Stimulated activated CD8-positive, alpha-beta memory T cell treated with anti-CD3 and anti-CD28 coated beads, Interleukin-15, amount 100 ng/mL, for 24 hours (primary cell): ENCODE measurements at places on chromosomes 12 and 14.

GRCh38 chr14:22664261-22664660 is 20.1 kb upstream of the OR6J1 start:
- no peak for DNase-seq

DNA sequence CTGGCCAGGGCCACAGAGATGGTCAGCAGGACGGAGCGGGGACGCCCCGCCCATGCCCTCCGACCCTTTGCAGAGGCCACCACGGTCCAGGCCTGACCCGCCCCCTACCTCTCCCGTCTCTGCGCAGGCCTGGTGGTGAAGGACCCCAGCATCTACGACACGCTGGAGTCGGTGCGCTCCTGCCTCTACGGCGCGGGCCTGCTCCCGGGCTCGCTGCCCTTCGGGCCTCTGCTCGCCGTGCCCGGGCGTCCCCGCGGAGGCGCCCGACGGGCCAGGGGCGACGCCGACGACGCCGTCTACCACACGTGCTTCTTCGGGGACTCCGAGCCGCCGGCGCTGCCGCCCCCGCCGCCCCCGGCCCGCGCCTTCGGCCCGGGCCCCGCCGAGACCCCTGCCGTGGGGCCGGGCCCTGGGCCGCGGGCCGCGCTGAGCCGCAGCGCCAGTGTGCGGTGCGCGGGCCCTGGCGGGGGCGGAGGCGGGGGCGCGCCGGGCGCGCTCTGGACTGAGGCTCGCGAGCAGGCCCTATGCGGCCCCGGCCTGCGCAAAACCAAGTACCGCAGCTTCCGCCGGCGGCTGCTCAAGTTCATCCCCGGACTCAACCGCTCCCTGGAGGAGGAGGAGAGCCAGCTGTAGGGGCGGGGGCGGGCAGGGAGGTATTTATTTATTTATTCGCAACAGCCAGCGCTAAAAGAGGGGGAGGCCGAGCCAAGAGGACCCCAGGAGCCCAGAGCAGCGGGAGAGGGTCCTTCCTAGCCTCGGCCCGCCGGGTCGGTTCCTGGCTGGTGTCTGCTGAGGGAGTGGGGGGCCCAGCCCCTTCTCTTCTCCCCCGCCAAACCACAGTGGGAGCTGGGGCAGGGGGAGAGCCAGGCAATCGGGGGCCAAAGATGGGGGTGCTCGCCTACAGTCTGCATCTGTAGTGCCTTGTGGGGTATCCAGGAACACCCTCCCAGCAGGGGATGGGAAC is 8.1 kb downstream of the TAMALIN start:
- DNase-seq = no peak

- DNase-seq = no peak
Observed at GRCh38 chr12:4144676-4145075, 128.9 kb upstream of the CCND2 start.

- DNase-seq = peak; percentile 82
Observed at GRCh38 chr12:117236456-117237001, 46.3 kb upstream of the FBXO21 start.

DNA sequence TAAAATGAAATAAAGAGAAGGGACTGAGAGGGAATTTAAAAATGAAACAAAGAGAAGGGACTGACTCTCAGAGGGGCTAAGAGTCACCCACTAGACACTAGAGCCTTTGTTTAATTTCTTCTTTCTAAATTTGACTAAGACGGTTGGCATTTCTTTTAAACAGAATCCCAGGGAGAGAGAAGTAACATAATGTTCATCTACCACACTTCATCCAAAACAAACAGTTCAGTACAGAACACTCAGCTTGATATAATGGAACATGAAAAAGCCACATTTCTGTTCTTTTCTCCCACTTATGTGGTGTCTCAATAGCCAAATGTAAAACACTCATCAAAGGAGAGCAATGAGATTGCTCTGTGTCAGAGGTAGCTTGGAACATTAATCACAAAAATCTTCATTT is 10.1 kb upstream of the NT5DC3 start:
- DNase-seq = no peak

GRCh38 chr14:32762886-32763285 is 175.8 kb upstream of the NPAS3 start:
- DNase-seq = no peak

DNA sequence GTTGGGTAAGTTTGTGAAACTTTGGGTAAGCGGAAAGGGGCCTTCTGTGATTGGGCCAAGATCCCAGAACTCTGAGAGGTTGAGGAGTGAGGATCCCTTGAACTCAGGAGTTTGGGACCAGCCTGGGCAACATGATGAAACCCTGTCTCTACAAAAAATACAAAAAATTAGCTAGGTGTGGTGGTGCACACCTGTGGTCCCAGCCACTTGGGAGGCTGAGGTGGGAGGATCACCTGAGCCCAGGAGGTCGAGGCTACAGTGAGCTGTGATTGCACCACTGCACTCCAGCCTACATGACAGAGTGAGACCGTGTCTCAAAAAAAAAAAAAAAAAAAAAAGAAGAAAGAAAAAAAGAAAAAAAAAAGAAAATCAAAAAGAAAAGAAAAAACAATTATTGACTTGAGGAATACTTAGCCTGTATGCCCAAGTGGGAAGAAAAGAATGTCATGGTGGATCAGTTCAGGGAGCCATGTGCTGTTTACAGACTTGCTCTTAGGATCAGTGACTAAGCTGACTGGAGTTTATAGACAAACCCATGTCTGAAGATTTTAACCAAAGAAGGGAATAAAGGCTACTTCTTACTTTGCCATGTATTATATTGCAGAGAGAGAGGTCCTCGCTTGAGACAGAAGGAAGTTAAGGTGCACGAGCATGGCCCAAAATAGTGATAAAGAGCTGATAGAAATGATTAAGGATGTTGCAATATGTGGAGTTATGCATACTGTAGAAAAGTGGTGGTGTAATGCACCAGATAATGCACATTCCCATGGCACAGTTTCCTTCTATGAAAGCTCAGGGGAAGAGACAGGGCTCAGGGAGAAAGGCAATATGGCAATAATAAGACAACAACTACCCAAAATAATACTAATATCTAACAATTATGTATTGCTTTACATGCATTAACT is 881 bp downstream of the HSD17B6 start:
- no peak for DNase-seq

DNA sequence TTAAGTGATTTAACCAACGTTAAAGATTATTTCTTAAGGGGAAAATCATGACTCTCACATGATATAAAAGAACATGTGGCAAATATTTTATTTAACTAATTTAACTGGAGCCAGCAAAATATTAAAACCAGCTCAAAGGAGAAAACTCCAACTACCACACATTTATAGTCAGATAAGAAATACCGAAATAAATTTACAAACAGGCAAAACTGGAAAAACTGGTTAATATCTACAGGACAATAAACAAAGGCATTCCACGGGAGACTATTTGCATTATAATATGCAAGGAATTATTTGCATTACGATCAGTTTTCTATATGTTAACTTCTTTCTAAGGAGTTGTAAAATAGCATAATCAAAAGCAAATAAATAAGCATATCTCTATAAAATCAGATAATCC is 13.8 kb upstream of the BCL2L14 start:
- no peak for DNase-seq

DNA sequence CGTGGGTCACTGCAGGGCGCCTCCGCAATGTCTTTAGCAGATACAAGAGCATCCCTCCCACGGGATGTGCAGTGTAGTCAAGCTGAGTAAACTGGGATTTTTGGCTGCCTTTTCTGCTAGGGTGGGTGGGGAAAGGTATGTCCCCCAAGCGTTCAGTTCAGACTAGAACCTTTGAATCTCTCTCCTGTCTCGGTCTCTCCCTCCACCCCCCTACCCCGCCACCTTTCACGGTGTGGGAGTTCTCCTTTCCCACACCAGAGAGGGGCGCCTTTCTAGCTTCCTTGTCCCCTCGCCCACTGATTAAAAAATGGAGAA is 525 bp upstream of the FAR2 start:
- DNase-seq = no peak

DNA sequence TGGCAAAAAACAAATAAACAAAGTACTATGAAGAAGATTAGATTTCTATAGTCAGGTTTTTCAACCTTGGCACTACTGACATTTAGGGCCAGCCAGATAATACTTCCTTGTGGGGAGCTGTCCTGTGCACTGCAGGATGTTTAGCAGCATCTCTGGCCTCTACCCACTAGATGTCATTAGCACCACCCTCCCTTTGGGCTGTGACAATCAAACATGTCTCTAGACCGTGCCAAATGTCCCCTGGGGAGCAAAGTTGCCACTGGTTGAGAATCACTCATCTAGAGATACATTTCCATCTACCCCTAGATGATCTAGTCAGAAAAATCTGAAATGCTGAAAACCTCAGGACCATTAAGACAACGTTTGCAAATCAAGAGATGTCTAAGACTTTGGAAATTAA is 29.9 kb downstream of the SRRM4 start:
- DNase-seq = no peak

DNA sequence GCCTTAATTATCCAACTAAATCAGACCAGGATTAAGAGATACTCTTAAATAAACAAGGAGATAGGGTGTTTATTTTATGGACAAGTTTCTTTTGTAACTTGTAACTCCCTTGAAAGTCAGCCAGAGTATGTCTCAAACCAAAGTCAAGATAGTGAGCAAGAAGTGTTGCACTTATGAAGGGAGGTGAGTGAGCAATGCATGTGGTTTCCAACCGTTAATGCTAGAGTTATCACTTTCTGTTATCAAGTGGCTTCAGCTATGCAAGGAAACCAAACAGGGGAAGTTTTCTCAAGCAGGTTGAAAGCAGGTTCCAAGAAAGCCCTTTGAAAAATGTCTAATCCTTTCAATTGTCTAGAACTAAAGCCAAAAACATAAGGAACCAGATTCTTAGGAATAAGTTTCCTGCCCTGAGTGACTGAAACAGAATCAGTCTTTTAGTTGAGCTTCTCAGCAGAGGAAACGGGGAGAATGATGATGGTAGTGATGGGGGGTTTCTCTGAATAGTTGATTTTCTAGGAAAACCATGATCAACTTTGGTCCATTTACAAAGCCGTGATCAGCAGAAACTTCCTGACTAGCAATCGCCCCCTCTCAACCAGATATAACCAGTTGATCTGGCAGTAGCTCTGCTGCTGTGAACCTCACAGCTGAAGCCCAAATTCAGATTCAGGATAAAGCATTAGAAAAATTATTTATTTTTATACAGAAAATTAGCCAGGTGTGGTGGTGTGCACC is 128.4 kb downstream of the DAD1 start:
- no peak for DNase-seq

- no peak for DNase-seq
Observed at GRCh38 chr12:10171973-10172728, at the start of gene OLR1. Gene OLR1 (minus strand): TSS chr12:10172132. CDS start chr12:10172077, 55 bp downstream.

- no peak for DNase-seq
Observed at GRCh38 chr12:19490908-19491307, 51.6 kb downstream of the AEBP2 start.

GRCh38 chr12:130872179-130873096 is 572 bp downstream of the RAN start:
- DNase-seq = no peak

- DNase-seq = peak; percentile 60
Observed at GRCh38 chr12:8697476-8698131, at the start of gene RIMKLB. Gene RIMKLB (plus strand): TSS chr12:8697991. CDS start chr12:8713867, 15,876 bp downstream.

GRCh38 chr12:111387747-111388323 is 17.9 kb upstream of the SH2B3 start:
- no peak for DNase-seq

DNA sequence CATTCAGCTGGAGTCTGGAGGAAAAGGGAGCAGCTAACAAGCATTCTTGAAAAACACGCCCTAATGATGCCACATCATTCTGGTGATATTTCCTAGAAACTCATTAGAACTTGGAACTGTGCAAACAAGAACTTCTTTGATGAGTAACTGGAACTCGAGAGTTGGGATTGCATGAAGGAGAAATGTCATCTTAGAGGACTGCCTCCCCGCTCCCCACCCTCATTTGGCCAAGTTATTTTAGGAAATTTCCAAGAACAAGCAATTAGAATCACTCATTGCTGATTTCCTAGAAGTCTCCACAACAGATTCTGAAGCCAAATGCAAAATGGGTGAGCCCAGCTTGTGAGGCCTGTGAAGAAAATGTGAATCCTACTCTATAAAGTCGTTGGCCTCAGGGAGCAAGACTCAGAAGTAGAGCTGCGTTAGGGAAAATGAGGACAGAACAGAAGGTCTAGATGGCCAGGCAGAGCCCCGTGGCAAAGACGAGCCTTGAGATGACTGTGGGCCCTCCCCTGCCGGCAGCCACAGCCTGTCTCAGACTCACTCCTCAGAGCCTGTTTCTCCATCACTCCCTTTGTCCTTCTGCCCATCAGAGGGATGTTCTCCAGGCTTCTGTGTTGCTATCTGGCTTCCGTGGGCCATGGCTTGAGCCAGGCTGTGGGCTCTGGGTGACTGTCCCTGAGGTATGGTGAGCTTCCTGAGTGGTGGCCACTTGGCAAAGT is 38.4 kb downstream of the RTL1 start:
- DNase-seq = no peak

- DNase-seq = no peak
Observed at GRCh38 chr12:7433276-7433822, 10.6 kb downstream of the CD163L1 start.

DNA sequence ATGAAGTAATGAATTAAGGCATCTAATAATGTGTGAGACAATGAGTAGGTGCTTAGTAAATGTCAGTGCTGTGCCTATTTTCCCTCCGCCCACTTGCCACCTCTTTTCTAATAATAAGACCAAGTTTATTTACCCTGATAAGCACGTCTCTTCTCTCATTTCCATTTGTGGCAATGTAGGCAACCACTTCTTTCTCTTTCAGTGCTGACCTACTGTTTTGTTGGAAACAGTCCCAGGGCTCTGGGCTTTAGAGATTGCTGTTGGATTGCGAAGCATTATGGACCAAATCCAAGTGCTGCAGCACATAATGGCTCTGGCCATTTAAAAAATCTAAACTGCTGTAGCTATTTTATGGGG is 141.3 kb upstream of the PLEKHG7 start:
- no peak for DNase-seq

DNA sequence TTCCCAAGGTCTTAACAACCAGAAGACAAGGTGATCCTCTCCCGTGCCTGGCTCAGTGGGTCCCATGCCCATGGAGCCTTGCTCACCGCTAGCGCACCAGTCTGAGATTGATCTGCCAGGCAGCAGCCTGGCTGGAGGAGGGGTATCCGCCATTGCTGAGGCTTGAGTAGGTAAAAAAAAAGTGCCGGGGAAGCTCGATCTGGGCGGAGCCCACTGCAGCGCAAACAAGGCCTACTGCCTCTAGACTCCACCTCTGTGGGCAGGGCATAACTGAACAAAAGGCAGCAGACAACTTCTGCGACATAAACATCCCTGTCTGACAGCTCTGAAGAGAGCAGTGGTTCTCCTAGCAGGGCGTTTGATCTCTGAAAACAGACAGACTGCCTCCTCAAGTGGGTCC is 104.0 kb downstream of the C14orf39 start:
- DNase-seq = no peak

DNA sequence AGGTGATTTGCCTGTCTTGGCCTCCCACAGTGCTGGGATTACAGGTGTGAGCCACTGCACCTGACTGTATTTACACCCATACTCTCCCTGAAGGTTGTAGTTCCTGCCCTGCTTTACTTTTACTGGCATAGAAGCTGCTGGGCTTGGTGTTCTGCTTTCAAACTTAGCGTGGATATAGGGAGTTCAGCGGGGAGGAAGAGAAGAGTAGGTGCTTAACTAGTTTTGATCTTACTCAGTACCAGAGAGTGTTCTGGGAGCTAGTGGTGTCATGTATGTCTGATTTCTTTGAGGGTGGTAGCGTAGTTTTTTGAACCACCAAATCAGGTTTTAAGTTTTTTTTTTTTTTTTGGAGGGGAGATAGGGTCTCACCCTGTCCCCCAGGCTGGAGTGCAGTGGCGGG is 13.8 kb downstream of the RCOR1 start:
- DNase-seq = no peak
